ENCODE measurements at places on chromosomes 11 and 22. TPM values are rescaled to one million over a fixed set of nuclear protein-coding genes. Genes with fewer than 3 reads are reported as not detected.

Gene ANAPC15
- 52.1 TPM for total RNA-seq

Gene RFPL2
- not detected for total RNA-seq

Gene XKR3
- not detected for total RNA-seq

Gene HPX
- total RNA-seq, result not detected

Gene KCNQ1
- total RNA-seq, result 6.4 TPM

Gene CHRM1
- not detected for total RNA-seq

Gene OR5P2
- total RNA-seq, result not detected

Gene CD248
- total RNA-seq, result not detected

Gene TRIM49
- total RNA-seq, result not detected

Gene CRYBB1
- not detected for total RNA-seq

Gene CLP1
- 19.8 TPM for total RNA-seq

Gene MS4A6A
- not detected for total RNA-seq

Gene POTEH
- total RNA-seq, result not detected

Gene WNT7B
- total RNA-seq, result not detected

GRCh38 chr11:119155733-119156492, 7.1 kb downstream of the ABCG4 start:
- peak; percentile 67 for DNase-seq

- DNase-seq, result no peak
Measured at GRCh38 chr22:37058917-37059701, 7.6 kb downstream of the KCTD17 start.

DNA sequence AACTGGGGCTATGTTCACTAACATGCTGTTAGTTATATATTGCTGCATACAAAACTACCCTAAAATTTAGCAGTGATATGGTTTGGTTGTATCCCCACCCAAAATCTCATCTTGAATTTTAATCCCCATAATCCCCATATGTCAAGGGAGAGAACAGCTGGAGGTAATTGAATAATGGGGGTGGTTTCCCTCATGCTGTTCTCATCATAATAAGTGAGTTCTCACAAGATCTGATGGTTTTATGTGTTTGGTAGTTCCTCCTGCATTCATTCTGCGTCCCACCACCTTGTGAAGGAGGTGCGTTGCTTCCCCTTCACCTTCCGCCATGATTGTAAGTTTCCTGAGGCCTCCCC, 10.0 kb upstream of the PATL1 start:
- DNase-seq, result no peak

DNA sequence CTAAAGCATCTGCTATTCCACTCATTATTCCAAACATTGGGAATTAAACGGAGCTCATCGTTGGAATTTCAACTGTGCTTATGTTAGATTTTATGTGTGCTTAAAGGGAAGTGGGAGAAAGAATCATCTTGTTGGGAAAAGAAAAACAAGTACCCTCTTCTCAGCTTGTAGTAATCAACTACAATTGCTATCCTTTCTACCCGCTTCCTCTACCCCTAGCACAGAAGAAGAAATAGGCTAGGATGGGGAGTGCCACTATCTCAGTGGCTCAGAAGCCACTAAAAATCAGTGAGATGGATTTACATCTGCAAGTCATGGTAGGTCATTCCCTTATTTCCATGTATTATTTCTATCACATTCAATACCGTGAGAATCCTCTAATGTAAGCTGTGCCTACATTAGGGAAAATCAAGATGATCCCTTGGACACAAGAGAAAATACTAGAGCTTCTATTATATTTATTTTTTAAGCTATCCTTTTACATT, 97.9 kb upstream of the CD44 start:
- peak; percentile 58 for DNase-seq

DNA sequence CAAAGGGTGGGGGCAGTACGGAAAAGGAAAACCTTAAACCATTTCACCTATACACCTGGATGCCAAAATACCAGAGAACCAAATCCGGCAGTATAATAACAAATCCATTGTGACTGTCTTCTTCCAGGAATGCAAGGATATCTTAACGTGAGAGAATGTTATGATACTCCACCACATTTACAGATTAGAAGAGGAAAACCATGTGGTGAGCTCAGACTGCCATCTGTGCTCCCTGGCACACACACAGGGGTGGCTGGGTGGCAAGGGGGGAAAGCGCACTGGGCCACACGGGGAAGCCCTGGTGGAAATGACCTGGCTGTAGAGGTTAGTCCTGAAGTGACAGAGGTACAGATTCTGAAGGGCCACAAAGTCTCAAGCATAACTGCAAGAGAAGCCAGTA, 9.9 kb downstream of the EIF1AD start:
- no peak for DNase-seq

- DNase-seq, result peak; percentile 63
Measured at GRCh38 chr22:19631899-19632667, 82.2 kb upstream of the SEPTIN5 start.

DNA sequence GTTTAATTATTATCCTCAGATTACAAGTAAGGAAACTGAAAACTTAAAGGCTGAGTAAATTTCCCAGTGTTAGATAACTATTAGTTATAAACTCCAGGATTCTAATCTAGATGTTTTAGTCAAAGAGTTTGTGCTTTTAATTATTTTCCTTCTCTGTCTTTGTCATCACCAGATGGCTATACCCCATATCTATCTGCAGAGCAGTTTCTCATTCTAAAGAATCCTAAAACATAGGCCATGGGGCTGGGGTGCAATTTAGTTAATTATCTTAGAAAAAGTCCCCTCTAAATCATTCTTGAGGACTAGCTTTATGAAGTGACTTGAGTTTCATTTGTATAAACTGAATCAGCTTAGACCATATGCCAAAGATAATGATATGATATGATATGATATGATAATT, 556.3 kb upstream of the ANO5 start:
- DNase-seq, result no peak

- DNase-seq, result no peak
Measured at GRCh38 chr22:47547881-47548650, 785.6 kb downstream of the TBC1D22A start.

DNA sequence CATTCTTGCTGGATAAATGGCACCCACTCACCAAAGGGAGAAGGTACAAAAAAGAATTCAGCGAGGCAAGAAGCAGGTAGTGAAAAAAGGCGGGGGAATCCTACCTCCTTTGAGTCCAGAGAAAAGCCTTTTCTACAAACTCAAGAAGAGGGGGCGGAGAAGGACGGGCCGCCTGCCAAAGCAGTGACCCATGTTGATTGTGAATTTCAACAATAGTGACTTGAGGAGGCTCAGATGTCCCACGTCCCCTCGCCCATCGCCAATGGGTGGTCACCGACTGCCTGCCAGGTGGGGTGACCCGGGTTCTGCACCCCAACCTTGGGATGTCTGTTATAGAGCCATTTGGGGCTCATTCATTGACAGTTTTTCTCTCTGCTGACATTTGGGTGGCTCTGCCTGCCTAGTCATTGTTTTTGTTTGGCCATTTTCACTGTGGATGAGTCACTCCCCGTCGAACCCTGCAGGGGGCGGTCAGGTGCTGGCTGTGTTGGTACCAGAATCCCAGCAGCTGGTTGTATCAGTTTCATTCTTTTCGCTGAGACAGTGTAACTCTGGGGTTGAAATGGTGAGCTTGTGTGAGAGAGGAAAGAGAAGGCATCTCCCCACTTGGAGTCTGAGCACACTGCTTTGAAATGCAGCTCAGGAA, 163.4 kb upstream of the NCAM1 start:
- DNase-seq, result peak; percentile 76

GRCh38 chr11:22668005-22668796, 1.8 kb downstream of the GAS2 start:
- no peak for DNase-seq

- no peak for DNase-seq
Measured at GRCh38 chr11:79108851-79109250, 332.0 kb downstream of the TENM4 start.

- DNase-seq, result no peak
Measured at GRCh38 chr11:64322925-64323260, 5.0 kb downstream of the PRDX5 start.

DNA sequence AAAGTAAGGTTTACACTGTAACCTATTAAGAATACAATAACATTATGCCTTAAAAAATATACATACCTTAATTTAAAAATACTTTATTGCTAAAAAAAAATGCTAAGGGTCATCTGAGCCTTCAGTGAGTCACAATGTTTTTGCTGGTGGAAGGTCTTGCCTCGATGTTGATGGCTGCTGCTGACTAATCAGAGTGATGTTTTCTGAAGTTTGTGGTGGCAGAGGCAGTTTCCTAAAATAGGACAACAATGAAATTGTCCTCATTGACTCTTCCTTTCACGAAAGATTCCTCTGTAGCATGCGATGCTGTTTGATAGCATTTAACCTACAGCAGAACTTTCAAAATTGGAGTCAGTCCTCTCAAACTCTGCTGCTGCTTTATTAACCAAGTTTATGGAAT, 97.6 kb downstream of the FAT3 start:
- DNase-seq, result no peak

- peak; percentile 87 for DNase-seq
Measured at GRCh38 chr11:3855808-3856491, 486 bp downstream of the STIM1 start.

- peak; percentile 63 for DNase-seq
Measured at GRCh38 chr22:22882033-22882717, 5.4 kb upstream of the IGLL5 start.

- no peak for DNase-seq
Measured at GRCh38 chr11:7484645-7485044, 661 bp upstream of the OLFML1 start.

DNA sequence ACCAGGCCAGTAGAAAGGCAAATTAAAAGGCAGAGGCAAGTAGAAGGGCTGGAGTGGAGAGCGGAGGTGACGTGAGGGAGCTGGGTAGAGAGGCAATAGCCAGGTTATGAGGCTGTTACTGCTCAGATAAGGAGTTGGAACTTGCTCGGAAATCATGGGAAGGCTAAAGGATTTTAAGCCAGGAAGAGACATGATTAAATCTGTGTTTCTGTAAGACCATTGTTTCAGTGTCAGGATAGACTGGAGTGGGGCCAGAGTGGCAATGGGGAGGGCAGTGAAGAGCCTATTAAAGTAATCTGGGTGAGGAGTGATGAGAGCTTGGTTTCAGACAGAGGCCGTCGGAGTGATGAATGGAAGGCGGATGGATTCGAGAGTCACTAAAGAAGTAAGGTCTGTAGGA, 39.0 kb downstream of the GRAMD1B start:
- no peak for DNase-seq

GRCh38 chr11:28366549-28367346, 258.6 kb downstream of the METTL15 start:
- DNase-seq, result no peak

- DNase-seq, result peak; percentile 34
Measured at GRCh38 chr11:78359921-78360320, 57.7 kb downstream of the GAB2 start.

GRCh38 chr11:107677924-107678631, 33.8 kb downstream of the SLN start:
- DNase-seq, result no peak

GRCh38 chr11:135069890-135070289, 657.8 kb upstream of the B3GAT1 start:
- no peak for DNase-seq

DNA sequence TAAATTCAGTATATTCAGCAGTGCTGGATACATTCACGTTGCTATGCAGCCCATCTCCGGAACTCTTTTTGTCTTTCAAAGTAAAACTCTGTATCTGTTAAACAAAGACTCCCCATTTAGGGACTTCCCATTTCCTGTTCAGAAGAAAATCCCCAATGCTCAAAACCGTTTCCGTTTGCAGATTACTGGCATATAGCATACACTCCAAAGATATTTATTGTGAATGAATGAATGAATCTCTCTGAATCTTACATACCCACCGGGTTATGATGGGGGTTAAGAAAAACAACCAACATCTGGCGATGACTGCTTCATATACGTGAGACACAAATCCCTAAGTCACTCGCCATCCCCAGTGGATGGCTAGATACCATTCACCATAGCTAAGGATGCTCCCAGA, 1.6 kb downstream of the THY1 start:
- DNase-seq, result no peak

DNA sequence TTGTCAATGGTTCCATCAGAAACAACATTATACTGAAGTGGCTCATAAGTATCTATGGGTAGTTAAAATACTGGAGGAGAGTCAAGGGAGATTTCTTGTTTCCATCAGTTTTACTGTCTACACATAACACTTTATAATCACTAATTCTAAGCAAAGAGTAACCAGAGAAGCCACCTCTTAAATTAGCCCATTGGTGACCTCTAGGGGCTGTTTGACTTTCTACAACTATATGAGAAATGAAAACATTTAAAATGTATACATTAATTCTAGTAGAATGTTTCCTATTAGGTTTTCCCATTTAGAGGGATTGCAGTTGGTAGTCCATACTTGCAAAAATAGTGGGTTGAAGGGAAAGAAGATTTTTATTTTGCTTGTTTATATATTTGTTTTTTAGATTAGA, 504.3 kb downstream of the FAM181B start:
- DNase-seq, result peak; percentile 56

DNA sequence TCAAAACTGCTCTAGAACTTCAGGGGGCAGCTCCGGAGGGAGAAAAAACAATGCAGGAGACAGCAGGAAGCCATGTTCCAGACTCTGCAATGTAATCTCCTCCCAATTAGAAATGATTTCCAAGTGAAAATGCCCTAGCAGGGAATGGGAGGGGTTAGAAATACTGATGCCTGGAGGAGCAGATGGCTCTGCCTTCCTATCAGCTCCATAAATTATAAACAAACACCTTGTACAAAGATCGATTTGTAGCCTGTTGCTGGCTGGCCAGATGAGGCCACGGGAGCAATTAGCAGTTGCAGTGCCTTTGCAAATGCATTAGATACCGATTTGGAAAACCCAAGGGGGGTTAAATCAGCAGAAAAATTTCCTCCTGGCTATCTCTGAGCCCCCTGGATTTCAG, 46.6 kb upstream of the CHRM4 start:
- DNase-seq, result no peak

- no peak for DNase-seq
Measured at GRCh38 chr11:124101737-124102136, 13.5 kb upstream of the VWA5A start.

DNA sequence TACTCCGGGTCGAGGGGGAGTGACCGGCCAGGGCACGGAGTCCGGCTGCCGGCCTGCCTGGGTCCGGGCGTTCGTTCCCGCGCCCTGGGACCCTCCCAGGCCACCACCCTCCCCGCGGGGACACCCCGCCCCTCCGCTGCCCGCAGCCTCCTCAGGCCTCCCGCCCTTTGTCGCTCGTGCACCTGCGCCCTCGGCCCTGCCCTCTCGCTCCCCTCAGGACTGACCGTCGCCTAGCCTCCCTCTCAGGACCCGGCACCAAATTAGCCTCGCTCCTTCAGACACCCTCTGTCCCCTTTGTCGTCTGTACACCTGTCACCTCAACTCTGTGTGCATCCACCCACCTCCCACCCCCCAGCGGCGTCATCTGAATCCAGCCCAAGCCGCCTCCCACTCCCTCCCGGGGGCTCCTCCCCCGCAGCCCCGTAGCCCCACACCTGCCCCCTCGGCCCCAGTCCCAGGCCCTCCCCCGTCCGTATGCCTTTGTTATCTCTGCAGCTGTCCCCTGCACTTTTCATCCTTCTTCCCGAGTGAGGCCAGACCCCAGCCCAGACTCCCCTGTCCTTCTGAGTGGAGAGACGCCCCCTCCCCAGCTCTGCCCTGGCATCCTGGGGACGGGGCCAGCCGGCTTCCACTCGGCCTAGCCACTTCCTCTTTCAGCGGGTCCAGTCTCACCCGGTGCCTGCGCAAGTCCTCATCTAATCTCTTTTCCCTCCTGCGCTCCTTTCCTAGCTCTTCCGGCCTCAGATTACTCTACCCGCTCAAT, 643 bp downstream of the TIGD3 start:
- peak; percentile 84 for DNase-seq

- no peak for DNase-seq
Measured at GRCh38 chr22:40070701-40071100, 75.9 kb downstream of the FAM83F start.
